Caco-2 (cell line): ENCODE measurements at places on chromosomes 2 and 18. TPM values are rescaled to one million over a fixed set of nuclear protein-coding genes. Genes with fewer than 3 reads are reported as not detected.

- peaks cover 11% of the 10 kb centered on the region; the same call in 1 of the 2 replicates for H3K4me1 ChIP-seq
- no peaks in the 10 kb centered on the region for H3K27me3 ChIP-seq
- H3K36me3 ChIP-seq: no peaks in the 10 kb centered on the region
- no peak overlapping the region for H3K4me3 ChIP-seq
- DNase-seq: no peak
Observed at GRCh38 chr2:70472221-70472890, 81.3 kb downstream of the TGFA start.

- H3K4me3 ChIP-seq: no peak overlapping the region
- no peaks in the 10 kb centered on the region for H3K4me1 ChIP-seq
- no peaks in the 10 kb centered on the region for H3K36me3 ChIP-seq
- no peaks in the 10 kb centered on the region for H3K27me3 ChIP-seq
- no peak for DNase-seq
- H3K27ac ChIP-seq: no peak overlapping the region
Observed at GRCh38 chr2:1420746-1421480, 7.7 kb downstream of the TPO start.

DNA sequence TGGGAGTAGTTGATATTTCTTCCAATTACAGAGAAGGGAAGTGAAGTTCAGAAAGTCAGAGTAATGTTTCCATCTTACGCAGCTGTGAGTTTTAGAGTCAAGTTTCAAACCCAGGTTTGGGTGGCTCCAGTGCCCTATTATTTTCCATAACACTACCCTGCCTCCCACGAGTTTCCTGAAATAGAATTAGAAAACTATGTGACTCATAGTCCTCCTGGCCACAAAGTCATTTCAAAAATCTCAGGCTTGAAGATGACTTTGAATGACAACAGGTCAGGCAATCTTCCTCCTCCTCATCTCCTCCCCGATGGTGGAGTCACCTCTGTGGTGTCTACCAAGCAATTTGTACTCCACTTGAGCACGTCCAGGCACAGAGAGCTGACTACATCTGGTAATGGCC, 212.3 kb upstream of the TRIB2 start:
- no peaks in the 10 kb centered on the region for H3K4me1 ChIP-seq
- no peaks in the 10 kb centered on the region for H3K36me3 ChIP-seq
- no peak overlapping the region for H3K27ac ChIP-seq

The THAP4 gene
- 34.7 and 37.2 TPM in 2 replicates for total RNA-seq

The CD302 gene
- 7.5 and 7.6 TPM in 2 replicates for total RNA-seq

The SNORC gene
- 4.3 and 4.8 TPM in 2 replicates for total RNA-seq
